ENCODE measurements at places on chromosomes 6 and 20. TPM values are rescaled to one million over a fixed set of nuclear protein-coding genes. Genes with fewer than 3 reads are reported as not detected.
A peak's percentile ranks its signal among the peaks of the same experiment; 100 is the strongest.

The CRISP2 gene
- total RNA-seq, result not detected

The MOXD1 gene
- total RNA-seq, result 70.2 TPM

DNA sequence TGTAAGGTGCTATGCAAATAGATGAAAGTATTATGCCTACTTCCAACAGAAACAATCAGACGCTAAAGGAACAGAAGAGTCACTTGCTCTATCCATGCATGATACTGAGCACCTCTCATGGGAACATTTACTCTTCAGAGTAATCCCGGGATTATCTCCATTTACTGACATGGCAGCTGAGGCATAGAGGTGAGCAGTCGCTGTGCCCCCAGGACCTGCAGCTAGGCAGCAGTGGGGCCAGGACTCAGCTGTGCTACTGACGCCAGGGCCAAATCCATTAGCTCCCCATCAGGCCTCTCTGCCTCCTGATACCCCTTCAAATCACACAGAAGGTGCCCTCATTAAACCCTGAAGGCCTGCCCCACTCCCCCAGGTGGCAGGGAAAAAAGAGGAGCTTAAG is 51.9 kb downstream of the TRAM2 start:
- H3K4me3 ChIP-seq, result no peak overlapping the region
- H3K36me3 ChIP-seq, result no peaks in the 10 kb centered on the region
- no peak for DNase-seq
- H3K27me3 ChIP-seq, result no peaks in the 10 kb centered on the region
- H3K27ac ChIP-seq, result no peak overlapping the region

- no peaks in the 10 kb centered on the region for H3K4me1 ChIP-seq
- DNase-seq, result no peak
- H3K4me3 ChIP-seq, result no peak overlapping the region
- no peaks in the 10 kb centered on the region for H3K27me3 ChIP-seq
These were observed 22.7 kb upstream of the TCP11 start for GRCh38 chr6:35163836-35164235.

DNA sequence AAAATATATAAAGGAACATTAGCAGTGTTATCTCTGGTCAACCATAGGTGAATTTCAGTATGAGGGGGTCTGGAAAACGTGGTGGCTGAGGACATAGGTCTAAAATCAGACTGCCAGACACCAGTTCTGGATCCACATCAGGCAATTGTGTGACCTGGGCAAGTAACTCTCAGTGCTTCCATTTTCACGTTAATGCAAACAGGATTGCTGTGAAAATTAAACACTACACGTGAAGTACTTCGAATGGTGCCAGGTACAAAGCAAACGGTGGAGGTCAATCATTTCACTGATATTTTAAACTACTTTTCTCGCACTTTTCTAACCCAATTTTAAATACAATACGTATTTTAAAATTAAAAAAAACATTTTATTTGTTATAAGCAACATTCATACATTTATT is 315.7 kb downstream of the TRDN start:
- H3K27me3 ChIP-seq, result no peaks in the 10 kb centered on the region
- no peaks in the 10 kb centered on the region for H3K36me3 ChIP-seq
- H3K4me3 ChIP-seq, result no peak overlapping the region
- no peak for DNase-seq

DNA sequence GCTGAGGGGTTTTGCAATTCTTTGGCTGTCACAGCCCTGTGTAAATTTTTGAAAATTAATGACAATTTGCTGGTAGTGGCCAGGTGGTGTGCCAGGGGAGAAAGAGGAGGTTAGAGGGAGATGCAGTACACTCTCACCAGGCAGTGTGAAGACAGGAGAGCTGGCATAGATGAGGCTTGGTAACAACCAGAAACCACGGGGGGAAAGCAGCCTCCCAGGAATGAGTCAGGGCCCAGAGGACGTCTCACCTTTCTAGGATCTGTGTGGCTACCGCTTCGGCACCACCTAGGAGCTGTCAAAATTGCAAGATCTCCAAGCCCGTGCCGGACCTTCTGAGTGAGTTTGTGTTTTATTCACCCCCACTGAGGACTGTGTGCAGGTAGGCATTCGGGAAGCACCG is 171.4 kb downstream of the PACRG start:
- H3K4me1 ChIP-seq, result no peaks in the 10 kb centered on the region
- H3K27ac ChIP-seq, result no peak overlapping the region
- H3K4me3 ChIP-seq, result no peak overlapping the region
- H3K27me3 ChIP-seq, result no peaks in the 10 kb centered on the region

GRCh38 chr20:38126932-38127621 is 38.0 kb downstream of the TGM2 start:
- H3K36me3 ChIP-seq, result no peaks in the 10 kb centered on the region
- H3K4me1 ChIP-seq, result peaks cover 22% of the 10 kb centered on the region
- H3K4me3 ChIP-seq, result no peak overlapping the region
- DNase-seq, result peak; percentile 73
- peak overlapping the region; percentile 88 for H3K27ac ChIP-seq
- no peaks in the 10 kb centered on the region for H3K27me3 ChIP-seq

- no peak for DNase-seq
- H3K27ac ChIP-seq, result no peak overlapping the region
- no peaks in the 10 kb centered on the region for H3K36me3 ChIP-seq
- no peaks in the 10 kb centered on the region for H3K4me1 ChIP-seq
- no peak overlapping the region for H3K4me3 ChIP-seq
These were observed 11.5 kb upstream of the ALDH8A1 start for GRCh38 chr6:134961366-134961765.

DNA sequence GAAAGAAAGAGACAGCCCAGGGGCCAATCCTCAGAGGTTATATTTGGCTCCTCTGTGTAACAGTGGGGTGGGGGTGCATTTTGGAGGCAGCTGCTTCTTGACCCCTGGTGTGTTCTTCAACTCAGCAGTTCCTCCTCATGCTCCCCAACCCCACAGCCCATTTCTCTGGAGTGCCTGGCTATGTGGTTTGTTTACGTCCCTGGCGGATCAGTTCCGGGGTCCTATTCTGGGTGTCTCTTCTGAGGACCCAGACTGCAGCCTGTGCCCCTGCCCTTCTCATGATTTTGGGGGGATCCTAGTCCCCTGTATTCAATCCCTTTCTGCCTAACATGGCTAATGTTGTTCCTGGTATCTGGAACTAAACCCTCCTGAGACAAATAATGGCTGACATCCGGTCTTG is 70.5 kb upstream of the SULF2 start:
- no peaks in the 10 kb centered on the region for H3K4me1 ChIP-seq
- DNase-seq, result no peak
- H3K36me3 ChIP-seq, result no peaks in the 10 kb centered on the region
- no peaks in the 10 kb centered on the region for H3K27me3 ChIP-seq
- peak overlapping the region; percentile 90 for H3K27ac ChIP-seq

- H3K27ac ChIP-seq, result no peak overlapping the region
- H3K4me3 ChIP-seq, result no peak overlapping the region
- H3K36me3 ChIP-seq, result no peaks in the 10 kb centered on the region
- DNase-seq, result no peak
These were observed 32.9 kb downstream of the MMUT start for GRCh38 chr6:49430187-49430586.

DNA sequence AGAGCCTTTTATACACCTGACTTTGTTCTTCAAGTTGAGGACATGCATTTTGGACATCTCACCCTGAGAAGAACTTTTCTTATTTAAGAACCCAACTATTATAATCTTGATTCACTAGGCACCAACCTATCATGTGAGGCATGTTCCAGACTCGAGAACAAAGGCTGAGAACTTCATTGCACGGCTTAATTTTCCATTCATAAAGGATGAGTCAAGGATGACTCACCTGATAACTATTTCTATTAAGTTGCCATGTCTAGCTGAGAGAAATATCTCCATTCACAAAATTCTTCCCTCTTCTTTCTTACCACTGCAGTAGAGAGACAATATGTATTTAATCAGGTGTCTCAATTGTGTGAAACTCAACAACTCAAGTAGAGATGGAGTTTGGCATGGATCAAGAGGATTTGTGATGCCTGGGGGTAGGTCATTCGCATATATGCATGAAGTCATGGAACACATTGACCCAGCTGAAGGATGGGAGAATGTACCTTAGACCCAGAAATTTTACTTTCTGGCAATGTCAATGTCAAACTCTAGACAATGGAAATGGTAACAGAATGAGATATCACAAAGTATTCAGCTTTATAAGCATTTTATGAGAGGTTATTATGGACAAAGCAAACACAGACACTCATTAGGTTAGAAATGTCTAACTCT is 208.7 kb upstream of the PRND start:
- H3K36me3 ChIP-seq, result no peaks in the 10 kb centered on the region
- H3K27ac ChIP-seq, result no peak overlapping the region
- H3K27me3 ChIP-seq, result no peaks in the 10 kb centered on the region
- DNase-seq, result no peak
- H3K4me3 ChIP-seq, result no peak overlapping the region
- H3K4me1 ChIP-seq, result no peaks in the 10 kb centered on the region

DNA sequence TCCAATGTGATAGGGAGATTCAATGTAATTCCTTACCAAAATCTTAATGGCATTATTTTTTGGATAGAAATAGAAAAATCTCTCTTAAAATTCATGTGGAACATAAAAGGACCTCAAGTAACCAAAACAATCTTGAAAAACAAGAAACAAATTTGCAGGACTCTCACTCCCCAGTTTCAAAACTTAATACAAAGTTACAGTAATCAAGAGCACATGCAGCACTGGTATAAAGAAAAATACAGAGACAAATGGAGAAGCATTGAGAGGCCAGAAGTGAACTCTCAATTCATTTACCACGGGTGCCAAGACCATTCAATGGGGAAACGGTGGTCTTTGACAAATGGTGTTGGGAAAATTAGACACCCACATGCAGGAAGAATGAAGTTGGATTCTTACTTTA is 7.8 kb upstream of the TSBP1 start:
- H3K36me3 ChIP-seq, result no peaks in the 10 kb centered on the region
- no peaks in the 10 kb centered on the region for H3K27me3 ChIP-seq
- H3K4me3 ChIP-seq, result no peak overlapping the region
- DNase-seq, result no peak
